ENCODE measurements at places on chromosomes 1 and 21.

GRCh38 chr1:41101076-41101475 lies 79.6 kb upstream of the SLFNL1 start:
- no peak for DNase-seq

DNA sequence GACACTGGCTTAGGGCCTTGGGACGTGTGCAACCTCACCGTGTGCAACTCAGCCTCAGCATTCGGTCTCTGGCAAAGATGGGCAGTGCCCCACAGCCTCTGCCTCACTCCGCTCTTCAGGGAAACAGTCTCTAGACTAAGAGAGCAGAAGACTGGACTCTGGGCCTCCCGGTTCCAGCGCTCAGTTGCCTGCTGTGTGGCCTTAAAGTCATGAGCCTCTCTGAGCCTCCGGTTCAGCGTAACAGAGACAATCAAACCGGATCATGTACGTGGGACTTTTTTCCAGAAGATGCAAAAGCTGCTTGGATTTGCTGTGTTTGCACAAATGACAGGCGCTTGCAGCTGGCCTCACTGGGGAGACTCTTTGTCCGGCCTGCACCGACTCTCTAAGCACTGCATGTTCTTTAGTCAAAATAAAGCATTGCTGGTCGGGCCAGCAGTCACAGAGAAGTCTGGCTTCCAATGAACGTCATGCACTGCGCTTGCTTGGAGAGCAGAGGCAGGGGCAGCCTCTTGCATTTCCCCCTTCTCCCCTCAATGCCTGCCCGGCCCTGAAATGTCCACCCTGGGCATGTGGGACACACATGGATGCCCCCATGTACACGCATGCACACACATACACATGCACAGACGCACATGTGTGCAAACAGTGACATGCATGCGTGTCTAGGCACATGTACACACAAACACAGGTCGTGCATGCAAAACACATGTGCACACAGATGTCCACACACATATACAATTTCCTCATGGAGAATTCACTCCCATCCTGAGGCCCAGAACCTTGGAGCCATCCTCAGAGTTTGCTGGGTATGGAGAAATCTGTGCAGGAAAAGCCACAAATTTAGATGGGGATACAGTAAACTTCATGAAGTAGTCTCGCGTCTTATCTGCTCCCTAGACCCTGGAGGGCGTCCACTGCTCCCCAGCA lies 152.4 kb downstream of the PRDM16 start:
- DNase-seq = no peak

DNA sequence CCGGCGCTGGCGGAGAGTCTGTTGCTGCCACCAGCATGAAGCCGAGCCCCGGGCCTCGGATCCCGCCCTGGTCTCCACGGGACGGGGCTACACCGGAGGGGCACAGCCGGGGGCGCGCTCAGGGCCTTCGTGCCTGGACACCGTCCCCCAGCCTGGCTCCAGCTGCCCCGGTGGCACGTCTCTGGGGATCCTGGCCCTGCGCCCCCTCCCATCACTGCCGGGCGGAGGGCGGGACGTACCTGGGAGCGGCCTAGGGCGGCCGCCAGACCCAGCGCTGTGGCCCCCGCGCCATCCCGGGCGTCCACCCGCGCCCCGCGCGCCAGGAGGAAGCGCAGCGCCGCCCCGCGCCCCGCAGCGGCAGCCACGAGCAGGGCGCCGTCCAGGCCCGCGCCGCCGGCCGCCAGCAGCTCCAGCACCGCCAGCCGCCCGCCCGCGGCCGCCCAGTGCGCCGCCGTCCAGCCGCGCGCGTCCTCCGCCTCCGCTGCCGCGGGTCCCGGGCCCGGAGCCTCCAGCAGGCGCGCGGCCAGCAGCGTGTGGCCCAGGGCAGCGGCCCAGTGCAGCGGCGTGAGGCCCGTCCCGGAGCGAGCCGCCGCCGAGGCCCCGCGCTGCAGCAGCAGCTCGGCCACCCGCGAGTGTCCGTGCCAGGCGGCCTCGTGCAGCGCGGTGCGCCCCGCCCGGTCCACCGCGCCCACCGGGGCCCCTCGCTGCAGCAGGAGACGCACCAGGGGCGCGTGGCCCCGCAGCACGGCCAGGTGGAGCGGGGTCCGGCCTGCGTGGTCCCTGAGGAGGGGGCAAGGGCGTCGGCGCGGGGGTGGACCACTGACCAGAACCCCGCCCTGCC lies 1.0 kb downstream of the ANKRD65 start:
- DNase-seq = no peak

DNA sequence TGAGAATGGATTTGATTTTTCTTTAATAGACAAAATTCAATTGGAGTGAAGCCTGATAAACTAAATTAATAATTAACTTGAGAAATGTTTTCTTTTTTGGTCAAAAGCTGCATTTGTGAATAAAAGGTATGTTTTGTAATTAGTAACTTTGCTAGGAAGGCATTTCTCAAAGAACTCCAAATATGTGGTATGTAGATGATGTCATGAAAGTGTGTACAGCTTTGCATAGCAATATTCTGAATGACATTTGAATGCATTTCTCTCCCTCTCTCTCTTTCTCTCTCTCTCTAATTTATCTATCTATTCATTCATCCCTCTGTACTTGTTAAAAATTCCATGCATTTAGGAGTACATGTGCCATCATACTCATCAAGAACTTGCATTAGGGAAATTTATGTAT lies 109.1 kb upstream of the ADAMTS5 start:
- DNase-seq = no peak

GRCh38 chr21:42841156-42841915 lies 38.0 kb downstream of the WDR4 start:
- no peak for DNase-seq

DNA sequence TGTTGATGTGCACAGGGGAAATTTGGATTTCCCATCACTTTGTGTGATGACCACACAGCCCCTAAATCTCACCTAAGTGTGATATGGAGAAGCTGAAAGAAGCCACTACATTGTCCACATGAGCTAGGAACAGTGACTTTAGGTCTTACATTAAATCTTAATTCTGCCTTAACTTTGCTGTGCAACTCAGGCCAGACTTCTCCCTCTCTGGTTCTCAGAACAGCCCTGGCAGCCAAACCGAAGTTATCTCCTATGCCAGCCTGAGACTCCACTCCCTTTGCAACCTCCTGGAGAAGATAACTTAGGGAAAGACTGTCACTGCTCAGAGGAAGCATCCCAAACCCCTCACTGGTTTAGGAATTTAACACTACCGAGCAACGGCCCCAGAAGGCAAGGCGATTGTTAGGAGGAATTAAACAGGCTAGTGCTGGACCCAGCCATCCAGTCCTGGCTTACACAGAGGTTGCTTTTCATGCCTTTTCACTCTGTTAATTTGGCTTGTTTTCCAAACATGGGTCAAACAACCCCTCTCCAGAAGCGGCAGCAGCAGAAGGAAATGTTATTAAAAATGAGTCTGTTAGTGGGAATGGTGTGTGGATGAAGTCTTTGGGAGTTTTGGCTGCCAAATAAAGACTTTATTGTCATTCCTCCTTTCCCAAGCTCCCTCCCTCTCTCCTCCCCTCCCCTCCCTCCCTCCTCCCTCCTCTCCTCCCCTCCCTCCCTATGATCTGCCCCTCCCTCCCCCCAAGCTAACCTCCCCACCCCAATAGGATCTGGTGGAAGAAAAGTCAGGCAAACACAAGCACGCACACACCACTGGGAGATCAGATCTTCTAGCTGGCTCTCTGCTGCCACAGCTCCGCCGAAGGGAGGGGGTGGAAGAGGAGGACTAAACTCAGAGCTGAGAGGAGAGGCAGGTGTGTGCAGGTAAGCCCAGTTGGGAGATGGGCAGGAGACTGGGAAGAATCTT lies at the start of gene PRELP:
Gene PRELP (plus strand): TSS at position 795 of the 970 bp plus-strand sequence. CDS start 7,379 bp downstream, outside the sequence.
- DNase-seq = peak; percentile 60

DNA sequence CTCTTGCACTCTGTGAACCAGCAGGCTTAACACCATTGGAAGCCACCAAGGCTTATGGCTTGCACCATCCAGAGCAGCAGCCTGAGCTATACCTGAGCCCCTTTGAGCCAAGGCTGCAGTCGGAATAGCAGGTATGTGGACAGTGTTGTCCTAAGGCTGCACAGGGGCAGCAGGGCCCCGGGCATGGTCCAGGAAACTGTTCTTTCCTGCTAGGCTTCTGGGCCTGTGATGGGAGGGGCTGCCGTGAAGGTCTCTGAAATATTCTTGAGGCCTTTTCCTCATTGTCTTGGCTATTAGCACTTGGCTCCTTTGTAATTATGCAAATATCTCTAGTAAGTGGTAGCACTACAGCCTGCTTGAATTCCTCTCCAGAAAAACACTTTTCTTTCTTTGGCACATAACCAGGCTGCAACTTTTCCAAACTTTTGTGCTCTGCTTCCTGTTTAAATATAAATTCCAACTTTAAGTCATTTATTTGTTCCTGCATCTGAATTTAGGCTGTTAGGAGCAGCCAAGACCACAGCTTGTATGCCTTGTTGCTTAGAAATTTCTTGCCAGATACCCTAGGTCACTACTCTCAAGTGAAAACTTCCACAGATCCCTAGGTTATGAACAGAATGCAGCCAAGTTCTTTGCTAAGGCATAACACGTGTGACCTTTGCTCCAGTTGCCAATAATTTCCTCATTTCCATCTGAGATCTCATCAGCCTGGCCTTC lies 5.2 kb downstream of the KRTAP20-4 start:
- no peak for DNase-seq

GRCh38 chr1:231781892-231782291 lies 155.3 kb downstream of the DISC1 start:
- no peak for DNase-seq

DNA sequence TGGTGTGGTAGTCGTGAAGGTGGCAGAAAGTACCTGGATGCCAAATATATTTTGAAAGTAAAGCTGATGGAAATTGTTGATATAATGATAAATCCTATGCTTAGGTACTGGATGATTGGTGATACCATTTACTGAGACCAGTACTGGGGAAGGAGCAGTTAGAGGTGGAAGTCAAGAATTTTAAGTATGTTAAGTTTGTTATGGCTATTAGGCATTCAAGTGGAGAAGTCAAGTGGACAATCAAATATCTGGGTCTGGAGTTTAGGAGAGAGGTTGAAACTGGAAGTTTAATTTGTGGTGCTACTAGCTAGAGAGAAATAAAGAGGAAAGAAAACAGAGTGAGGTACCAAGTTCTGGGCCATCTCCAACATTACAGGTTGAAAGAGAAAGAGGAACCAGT lies 89.1 kb downstream of the ATF6 start:
- no peak for DNase-seq

GRCh38 chr1:14980621-14981218 lies 172.8 kb upstream of the TMEM51 start:
- no peak for DNase-seq

GRCh38 chr1:97281962-97282361 lies 560.4 kb downstream of the PTBP2 start:
- no peak for DNase-seq

GRCh38 chr1:56922507-56922906 lies 43.3 kb downstream of the C8B start:
- no peak for DNase-seq

- DNase-seq = no peak
These were observed 151.3 kb downstream of the ETS2 start for GRCh38 chr21:38956856-38957571.

DNA sequence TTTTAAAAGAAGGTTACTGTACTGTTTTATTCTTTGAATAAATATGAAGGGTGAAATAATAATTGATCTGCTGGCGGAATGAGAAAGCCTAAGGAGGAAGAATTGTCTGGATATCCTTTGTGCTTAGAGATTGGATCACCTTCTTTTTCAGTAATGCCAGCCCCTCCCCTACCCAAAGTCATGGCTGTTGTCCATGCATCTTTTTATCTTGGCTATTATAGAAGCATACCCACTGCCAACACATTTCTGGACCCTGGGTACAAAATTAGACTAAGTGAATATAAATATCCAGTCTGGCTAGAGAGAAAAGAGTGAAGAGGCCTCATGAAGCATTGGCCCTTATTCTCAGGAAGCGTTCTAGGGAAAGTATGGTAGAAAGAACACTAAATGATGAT lies 28.1 kb downstream of the AK4 start:
- DNase-seq = no peak

- no peak for DNase-seq
These were observed 710 bp upstream of the PRPF3 start for GRCh38 chr1:150320667-150320978.

- no peak for DNase-seq
These were observed 137.1 kb downstream of the CAMTA1 start for GRCh38 chr1:6922096-6922931.

DNA sequence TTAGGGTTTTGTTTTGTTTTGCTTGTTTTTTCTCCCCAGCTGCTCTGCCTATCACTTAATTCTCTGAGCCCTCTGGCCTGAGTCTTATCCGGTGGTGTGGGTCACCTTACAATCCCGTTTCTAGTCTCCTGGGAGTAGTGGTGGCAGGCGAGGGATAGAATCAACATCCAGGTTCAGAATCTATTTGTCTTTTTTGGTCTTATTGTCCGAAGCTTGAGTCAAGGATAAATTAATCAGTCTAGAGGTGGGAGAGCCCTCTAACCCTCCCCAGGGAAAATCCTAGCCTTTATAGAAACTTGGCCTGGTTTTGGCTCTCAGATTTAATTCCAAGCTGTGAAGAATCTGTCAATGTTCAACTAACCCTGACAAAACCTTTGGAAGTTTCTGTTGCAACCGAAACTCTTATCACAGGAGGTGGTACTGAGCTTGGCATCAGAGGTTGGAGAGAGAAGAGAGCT lies 246.3 kb downstream of the FGGY start:
- DNase-seq = no peak

DNA sequence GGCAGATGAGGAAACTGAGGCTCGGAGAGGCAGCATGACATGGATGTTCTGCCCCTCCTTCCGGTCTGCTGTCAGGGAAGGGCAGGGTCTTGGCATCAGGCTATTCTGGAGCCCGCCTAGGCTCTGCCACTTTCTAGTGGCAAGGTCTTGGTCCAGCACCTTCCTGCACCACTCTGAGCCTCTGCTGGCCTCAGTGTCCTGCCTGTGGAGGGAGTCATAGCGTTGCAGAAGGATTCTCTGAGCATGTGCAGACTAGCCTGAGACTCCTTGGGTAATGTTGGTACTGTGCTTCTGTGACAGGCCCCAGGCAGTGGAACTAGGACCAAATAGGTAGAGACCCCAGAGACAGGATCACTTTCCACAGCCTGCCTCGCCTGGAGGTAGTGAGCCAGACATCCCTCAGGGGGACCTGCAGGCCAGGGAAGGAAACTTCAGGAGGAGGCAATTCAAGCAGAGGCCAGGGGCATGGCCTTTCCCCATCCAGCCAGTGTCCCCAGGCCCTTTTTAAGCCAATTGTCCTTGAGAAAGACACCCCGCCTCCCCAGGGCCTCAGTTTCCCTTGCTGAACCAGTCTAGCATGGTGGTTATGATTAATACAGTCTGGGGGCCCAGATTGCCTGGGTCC lies 10.6 kb downstream of the EDN2 start:
- DNase-seq = no peak
